ENCODE measurements at places on chromosomes 11 and 22.
A peak's percentile ranks its signal among the peaks of the same experiment; 100 is the strongest.

DNA sequence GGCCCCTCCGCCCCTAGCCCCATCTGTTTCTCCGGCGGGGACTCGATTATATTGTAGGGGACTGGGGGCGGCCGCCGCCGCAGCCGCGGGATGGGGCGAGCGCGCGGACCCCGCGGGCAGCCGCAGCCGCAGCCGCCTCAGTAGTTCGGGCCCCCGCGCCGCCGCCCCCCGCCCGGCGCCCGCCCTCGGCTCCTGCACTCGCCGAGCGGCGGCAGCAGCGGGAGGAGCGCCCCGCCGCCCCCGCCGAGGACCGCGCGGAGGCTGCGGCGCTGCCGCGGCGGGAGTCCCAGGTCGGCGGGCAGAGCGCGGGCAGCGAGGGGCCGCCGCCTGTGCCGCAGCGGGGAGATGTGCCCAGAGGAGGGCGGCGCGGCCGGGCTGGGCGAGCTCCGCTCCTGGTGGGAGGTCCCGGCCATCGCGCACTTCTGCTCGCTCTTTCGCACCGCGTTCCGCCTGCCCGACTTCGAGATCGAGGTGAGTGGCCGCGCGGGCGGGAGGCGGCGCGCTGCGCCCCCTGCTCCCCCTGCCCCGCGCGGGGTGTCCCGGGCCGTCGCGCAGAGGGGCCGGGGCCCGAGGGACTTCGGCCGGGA is at the start of gene CECR2:
Gene CECR2, plus strand, starts transcription at position 22 of the 587 bp plus-strand sequence. Its CDS starts 324 bp downstream, at position 346.
- peak; percentile 75 for DNase-seq

DNA sequence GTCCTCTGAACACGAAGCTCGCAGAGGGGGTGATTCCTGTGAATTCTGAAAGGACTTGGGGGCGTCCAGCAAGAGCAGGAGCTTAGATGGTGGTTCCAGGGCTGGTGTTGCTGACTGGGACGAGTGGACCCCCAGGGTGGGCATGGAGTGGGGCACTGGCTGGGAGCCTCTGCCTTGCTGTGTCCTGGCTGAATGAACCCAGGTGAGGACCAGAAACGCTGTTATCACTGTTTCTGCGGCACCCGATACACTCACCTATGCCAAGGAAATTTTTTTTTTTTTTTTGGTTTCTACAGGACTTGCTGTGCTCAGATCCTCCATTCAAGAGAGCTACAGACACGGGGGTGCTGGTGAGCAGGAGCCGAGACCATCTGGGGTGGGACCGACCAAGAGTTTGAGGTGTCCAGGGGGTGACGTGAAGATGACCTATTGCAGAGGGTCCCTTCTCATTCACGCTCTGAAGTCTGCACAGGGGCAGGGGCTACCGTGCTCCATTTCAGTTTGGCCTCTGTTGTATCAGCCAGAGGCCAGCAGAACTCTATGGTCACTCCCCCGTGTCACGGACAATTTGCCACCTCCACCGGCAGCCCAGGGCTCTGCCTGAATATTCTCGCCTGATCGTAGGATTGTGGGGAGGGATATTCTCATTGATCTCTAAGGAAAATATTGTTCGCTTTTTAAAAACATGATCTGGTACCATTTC is 3.6 kb downstream of the SMIM38 start:
- DNase-seq = no peak

DNA sequence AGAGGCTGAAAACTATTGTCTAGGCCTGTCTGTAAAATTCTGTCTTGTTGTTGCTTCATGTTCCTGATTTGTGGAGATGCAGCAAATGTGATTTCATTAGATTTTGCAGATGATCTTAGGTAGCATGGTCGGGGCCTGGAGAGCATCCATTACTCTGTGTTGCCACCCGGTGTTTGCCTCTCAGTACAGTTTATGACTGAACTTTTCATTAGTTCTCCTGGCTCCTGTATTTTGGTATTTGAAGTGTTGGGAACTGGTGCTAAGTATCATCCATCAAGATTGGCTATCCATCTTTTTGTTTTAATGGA is 7.7 kb downstream of the YWHAH start:
- no peak for DNase-seq

DNA sequence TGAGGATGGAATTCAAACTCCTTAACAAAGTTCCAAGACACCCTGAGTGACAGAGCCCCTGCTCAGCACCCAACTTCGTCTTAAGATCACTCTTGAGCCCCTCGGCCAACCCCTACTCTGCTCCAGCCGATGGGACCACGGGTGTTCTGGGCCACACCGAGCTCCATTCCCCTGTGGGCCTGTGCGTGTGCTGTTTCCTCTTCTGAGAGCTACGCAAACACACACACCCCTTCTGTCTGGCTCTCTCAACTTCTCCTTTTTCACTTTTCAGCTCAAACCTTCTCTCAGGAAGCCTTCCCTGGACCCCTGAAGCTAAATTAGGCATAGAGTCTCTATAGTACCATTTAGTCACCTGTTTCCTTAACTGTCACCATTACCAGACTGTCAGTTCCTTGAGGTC is 37.5 kb upstream of the NNMT start:
- no peak for DNase-seq

- DNase-seq = peak; percentile 28
Observed at GRCh38 chr11:71212871-71213559, 39.4 kb downstream of the SHANK2 start.

DNA sequence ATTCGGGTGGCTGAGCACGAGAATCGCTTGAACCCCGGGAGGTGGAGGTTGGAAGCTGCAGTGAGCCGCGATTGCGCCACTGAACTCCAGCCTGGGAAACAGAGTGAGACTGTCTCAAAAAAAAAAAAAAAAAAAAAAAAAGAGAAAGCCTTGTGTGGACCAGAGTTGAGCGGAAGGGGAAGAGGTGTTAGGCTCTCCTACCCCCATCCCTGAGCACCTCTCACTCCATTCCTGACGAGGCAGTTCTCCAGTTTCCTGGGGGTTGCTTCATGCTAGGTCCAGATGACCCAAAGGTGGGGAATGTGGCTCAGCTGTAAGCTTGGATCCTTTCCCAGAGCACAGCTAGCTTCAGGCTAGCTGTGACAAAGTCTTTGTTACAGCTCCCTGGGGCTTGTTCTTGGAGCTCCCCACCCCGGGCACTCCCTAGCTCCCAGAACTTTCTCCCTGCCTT is 8.8 kb upstream of the DNAL4 start:
- peak; percentile 56 for DNase-seq

DNA sequence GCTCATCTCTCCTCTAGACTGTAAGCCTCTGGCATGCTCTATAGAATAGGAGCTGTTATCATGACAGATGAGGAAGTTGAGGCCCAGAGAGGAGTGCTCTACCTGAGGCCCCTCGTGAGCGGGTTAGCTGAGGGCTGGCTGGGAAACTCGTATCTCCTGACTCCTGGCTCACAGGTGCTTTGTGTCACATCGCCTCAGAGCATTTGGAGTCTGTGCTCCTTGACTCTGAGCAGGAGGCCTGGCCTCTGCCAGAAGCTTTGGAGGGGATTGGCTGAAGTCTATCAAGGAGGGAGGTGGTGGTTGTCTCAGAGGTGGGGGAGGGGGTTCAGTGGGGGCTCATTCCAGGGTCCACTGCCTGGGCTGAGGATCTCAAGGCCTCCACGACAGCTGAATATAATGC is 7.4 kb downstream of the KCNC1 start:
- no peak for DNase-seq

GRCh38 chr22:24465566-24465965 is 29.6 kb upstream of the UPB1 start:
- peak; percentile 58 for DNase-seq

- no peak for DNase-seq
Observed at GRCh38 chr11:58769308-58769707, 37.6 kb upstream of the GLYAT start.

- DNase-seq = no peak
Observed at GRCh38 chr11:20762116-20762844, 92.9 kb downstream of the NELL1 start.

DNA sequence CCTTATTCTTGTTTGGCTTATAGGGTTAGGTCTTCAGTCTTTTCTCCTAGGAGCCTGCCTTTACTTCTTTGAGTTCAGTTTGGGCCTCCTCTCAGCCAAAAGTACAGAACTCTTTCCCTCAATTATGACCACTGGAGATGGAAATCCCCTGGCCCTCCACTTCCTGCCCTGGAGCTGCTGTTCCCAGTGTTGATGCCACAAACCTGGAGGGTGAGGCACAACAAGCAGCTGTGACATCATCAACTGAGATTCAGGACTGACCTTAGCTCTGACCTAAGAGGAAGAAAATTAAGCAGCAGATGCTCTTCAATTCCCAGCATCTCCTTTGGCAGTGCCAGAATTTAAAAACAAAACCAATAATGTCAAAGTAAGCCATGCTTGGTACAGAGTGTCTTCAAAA is 3.0 kb downstream of the ABTB2 start:
- DNase-seq = no peak

DNA sequence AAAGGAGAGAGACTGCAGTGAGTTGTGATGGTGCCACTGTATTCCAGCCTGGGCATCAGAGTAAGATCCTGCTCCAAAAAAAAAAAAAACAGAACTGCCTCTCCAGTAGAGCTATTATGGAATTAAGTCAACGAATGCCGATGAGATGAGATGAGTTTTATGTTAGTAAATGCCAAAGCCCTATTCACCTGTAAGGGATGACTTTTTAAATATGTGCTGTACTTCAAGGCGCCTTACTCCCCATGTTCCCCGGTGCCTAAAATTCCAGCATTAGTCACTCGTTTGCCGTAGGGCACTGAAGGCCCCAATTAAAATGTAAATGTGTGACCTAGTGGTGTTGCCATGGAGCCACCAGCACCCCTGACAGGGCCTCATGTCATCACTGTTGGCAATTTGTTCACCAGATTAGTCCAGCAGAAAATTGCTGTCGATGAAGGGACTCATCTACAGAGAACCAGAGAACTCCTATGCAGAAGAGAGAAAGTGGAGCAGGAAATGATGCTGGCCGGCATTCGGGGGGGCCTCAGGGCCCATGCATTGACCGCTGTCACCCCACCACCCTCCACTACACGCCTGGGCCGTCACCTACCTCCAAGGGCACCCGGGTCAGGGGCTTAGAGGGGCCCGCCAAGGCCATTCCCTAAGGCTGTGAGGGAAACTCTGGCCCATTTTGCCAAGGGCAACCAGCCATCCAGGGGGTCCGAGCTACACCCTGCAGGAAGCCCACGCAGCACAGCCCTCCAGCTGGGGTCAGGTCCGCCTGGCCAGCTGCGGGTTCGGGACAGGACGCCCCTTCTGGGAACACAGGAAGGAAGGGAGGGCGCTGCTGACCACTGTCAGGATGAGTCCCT is 17.8 kb downstream of the LIF start:
- no peak for DNase-seq

GRCh38 chr11:61139387-61139786 is 21.8 kb downstream of the VPS37C start:
- no peak for DNase-seq

DNA sequence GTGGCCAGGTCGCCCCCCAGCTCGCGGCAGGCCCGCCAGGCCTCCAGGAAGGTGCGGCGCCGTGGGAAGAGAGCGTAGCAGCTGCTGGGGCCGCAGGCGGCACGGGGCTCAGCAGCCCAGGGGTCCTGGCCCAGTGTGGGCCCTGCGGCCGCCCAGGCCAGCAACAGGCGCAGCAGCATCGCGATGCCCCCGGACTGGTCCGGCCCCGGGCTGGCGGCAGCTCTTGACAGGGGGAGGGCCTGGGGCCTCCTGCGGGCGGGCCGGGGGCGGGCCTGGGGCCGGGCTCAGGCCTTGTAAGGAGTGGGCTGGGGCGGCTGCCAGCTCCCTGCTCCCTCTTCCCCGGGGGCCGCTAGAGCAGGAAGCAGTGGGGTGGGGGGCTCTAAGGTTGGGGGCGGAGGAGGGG is at the start of gene CD248:
Gene CD248, minus strand, starts transcription at position 196 of the 403 bp plus-strand sequence. Its CDS starts 17 bp downstream, at position 179.
- peak; percentile 84 for DNase-seq

GRCh38 chr11:5310423-5310822 is 8.7 kb upstream of the OR51B4 start:
- DNase-seq = no peak

- no peak for DNase-seq
Observed at GRCh38 chr22:40289991-40290459, 56.3 kb upstream of the ADSL start.

DNA sequence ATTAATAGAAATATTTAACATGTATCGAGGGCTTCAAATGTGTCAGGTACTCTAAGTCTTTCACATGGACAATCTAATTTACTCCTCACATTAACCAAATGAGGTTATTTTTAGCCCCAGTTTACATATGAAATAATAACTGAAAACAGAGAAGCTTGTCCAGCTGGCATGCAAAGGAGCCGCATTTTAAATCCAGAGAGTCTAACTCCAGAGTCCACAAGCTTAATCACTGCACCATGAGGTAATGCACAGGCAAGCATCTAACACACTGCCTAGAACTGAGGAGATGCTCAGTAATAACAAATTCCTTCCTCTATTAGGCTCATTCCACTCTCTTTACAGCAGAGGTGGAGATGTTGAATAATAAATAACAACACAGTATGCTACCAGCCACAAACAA is 165.7 kb upstream of the GUCY1A2 start:
- no peak for DNase-seq

- DNase-seq = no peak
Observed at GRCh38 chr11:60264644-60265043, 15.8 kb upstream of the MS4A4A start.

DNA sequence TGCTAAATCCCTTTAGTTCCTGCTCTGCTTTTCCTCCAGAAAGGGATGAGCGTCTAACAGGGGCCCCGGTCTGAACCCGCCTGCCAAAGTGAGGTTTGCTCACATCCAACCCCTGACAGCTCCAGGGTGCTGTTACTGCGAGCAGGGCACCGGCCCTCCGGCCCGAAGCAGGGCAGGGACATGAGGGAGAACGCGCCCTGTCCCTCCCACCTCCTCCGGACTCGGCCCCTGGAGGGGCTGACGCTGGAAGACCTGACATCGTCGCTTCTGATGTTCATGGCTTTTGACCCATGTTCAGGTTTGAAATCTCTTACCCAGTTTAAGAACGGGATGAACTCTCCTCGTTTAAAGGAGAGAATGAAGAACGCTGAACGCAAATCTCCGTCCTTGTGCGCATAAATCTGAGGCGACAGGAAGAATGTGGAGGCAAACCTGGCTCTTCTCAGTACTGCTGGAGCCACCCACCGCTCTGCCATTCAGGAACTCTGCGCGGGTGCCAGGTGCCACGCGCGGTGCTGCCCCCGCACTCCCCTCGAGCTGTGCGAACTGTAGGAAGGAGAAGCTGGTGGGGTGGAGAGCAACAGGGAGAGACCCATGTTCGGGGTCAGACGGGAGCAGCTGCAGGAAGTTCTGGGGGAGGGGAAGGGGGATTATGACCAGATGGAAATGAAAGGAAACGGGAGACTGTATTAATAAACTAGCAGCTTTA is 826 bp upstream of the EEF1G start:
- DNase-seq = peak; percentile 44
